ENCODE measurements at places on chromosomes 2 and 18.

DNA sequence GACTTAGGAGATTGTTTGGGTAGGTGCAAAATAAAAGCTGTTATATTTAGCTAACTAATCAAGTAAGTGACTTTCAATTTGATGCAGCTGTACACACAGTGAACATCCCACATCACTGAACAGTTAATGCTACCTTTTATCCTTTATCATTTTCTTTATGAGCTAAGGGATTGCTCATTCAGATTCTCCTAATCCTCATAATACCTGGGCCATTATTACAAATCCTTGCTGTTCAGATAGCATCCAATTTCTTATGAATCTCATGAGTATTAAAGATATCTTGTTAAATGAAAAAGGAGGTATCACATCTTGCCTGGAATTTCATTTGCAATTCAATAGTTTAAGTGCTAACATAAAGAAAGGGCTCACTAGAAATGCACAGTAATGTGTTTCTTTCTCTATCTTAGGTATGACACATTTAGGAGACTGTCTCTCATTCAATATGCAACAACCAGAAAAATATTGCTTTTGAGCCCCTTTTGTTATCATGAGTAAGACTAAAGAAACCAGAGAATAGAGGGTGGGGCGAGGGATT, 918.5 kb downstream of the CBLN2 start:
- no peak for DNase-seq
- no peak overlapping the region for H3K4me3 ChIP-seq
- no peaks in the 10 kb centered on the region for H3K4me1 ChIP-seq
- no peaks in the 10 kb centered on the region for H3K36me3 ChIP-seq
- H3K27ac ChIP-seq, result no peak overlapping the region
- H3K27me3 ChIP-seq, result no peaks in the 10 kb centered on the region

GRCh38 chr2:181781078-181781786, 100.9 kb upstream of the NEUROD1 start:
- no peak overlapping the region for H3K4me3 ChIP-seq
- no peaks in the 10 kb centered on the region for H3K36me3 ChIP-seq
- no peak for DNase-seq
- no peak overlapping the region for H3K27ac ChIP-seq
- H3K4me1 ChIP-seq, result no peaks in the 10 kb centered on the region
- H3K27me3 ChIP-seq, result no peaks in the 10 kb centered on the region

DNA sequence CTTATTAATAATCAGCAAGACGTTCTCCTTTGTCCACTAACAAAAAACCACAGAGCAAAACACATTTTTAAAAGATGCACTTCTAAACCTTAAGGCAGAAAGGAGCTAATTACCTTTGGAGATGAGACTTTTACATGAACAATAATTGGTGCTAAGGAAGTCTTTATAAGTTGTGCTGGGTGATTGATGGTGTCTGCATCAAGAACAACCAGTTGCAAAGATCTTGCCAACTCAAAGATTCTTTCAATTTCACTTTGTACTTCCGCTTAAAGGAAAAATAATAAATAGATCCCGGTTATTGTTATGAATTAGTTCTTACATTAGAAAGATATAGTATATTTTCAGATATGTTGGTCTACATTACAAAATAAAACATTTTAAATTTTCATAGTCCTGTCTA, 26.9 kb upstream of the ARL5A start:
- H3K36me3 ChIP-seq, result no peaks in the 10 kb centered on the region
- no peak overlapping the region for H3K27ac ChIP-seq
- no peak for DNase-seq
- H3K4me3 ChIP-seq, result no peak overlapping the region
- no peaks in the 10 kb centered on the region for H3K27me3 ChIP-seq

DNA sequence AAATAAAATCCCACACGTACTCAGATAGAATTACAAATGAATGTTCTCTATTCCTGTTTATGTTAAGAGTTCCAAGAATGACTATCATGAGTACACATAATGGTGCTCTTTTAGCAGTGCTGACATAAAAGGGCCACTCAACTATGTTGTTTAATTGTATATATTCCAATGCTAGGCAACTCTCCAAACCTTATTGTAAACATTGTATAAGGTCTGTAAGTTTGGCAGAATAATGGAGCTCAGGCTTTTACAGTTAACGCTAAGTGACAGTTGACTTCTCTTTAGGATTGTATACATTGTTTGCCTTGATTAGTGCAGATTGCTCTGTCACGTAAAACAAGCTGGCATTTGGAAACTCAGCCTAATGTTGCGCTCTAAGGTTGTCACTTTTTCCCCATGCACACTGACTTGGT, 20.8 kb downstream of the RBMS1 start:
- DNase-seq, result no peak
- no peaks in the 10 kb centered on the region for H3K27me3 ChIP-seq
- no peak overlapping the region for H3K4me3 ChIP-seq
- peaks cover 10% of the 10 kb centered on the region for H3K4me1 ChIP-seq
- no peaks in the 10 kb centered on the region for H3K36me3 ChIP-seq

GRCh38 chr2:157420771-157421323, 23.0 kb downstream of the CYTIP start:
- no peaks in the 10 kb centered on the region for H3K27me3 ChIP-seq
- H3K36me3 ChIP-seq, result no peaks in the 10 kb centered on the region

DNA sequence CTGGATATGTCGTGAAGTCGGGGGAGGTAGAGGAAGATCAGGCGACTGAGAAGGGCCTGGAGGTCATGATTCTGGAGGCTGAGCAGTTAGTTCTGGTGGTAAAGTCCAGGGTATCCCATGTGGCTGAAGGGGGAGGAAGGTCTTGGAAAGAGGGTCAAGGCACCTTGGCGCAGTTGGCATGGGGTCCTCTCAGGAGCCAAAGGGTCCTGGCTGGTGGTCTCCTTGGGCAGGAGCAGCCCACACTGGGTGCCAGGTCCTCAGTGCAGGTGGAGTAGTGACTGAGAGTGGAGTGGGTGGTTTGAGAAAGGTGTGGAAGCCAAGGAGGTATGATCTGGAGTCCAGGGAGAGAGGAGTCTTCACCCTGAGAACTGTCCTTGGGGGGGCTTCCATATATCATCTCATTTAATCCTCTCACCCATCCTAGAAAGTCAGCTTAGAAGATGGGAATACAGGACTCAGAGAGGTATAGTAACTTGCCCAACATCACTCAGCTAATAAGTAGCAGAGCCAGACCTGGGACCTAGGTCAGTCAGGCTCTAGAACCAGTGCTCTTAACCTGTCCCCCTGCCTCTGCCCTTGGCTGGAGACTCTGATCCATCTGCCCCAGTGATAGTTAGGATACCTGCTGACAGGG, 24.5 kb downstream of the FBXO41 start:
- H3K27me3 ChIP-seq, result no peaks in the 10 kb centered on the region
- no peak for DNase-seq
- H3K4me3 ChIP-seq, result no peak overlapping the region
- H3K4me1 ChIP-seq, result peaks cover 2% of the 10 kb centered on the region
- no peak overlapping the region for H3K27ac ChIP-seq

DNA sequence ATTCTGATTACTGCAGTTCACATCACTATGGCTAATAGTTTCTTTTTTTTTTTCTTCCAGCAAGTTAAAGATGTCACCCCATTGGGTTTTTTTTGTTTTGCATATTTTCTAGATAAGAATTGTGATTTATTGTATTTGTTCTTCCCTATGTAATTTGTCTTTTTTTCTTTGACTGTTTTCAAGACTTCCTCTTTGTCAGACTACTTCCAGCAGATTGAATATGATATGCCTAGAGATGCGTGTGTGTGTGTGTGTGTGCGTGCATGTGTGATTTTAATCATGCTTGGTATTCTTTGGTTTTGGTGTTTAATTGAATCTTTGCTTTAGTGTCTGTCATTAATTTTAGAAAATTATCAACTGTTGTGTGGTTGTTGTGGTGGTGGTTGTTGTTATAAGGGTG, 166.7 kb upstream of the SLC39A10 start:
- DNase-seq, result no peak
- H3K36me3 ChIP-seq, result no peaks in the 10 kb centered on the region
- no peak overlapping the region for H3K27ac ChIP-seq
- H3K4me3 ChIP-seq, result no peak overlapping the region
- no peaks in the 10 kb centered on the region for H3K4me1 ChIP-seq
